ENCODE measurements at places on chromosomes 4 and X.

GRCh38 chr4:94491322-94491721 is 39.6 kb downstream of the PDLIM5 start:
- no peak for DNase-seq

DNA sequence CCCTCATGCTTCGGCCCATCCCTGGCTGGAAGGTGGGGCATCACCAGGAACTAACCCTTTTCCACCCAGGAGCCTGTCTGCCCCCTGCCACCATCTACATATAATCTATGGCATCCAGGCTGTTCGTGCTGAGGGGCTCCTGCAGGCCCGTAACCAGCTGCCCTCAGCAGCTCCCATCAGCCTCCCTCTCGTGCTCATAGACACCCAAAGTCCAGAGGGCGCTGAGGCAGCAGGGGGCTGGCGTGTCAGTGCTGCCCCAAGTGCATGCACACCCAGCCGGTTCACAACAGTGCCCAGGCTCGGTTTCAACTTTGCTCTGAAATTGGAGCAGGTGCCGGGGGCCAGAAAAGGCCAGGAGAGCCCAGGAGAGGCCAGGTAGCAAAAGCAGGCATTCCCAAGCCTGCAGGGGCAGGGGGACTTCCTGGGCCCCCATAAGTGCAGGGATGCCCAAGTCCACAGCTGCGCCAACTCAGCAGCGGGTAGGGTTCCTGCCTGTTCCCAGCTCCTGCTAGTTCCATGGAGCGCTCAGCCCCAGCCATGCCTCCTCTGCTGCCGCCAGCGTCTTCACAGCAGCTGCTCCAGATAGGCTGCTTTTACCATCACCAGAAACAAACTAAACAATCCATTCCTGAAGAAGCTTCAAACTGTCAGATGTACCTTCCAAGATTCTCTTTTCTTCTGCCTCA is 558.2 kb upstream of the GNPDA2 start:
- DNase-seq = no peak

DNA sequence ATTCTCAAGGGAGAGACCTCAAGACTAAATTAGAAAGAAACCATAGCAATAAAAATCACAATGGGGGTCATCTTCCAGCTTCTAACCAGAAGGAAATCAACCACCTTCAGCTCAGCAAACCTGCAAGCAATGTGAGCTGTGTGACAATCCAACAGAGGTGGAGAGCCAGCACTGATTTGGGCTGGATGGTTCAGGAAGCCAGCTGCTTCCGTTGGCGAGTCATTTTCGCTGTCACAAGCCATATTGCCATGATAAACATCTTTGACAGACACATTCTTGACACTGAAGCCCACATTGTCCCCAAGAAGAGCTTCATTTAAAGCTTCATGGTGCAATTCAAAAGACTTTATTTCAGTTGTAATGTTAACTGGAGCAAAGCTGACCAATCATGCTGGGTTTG is 22.7 kb downstream of the F8A1 start:
- DNase-seq = peak; percentile 11

DNA sequence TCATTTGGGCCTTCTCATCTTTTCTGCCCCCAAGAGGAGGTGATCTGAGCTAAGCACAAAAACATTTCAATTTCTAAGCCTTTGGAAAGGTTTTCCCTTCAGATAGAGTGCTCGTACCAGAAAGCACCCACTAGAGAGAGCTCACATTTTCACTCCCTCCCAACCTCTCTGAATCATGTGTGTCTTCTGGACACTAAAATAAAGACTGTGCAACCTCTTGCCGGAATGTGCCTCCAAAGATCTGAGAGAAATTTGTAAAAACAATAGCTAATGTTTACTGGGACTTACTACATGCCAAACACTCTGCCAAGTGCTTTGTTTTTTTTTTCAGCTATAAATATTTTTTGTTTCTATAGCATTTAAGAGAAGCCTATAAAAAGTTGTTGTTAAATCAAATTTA is 120.6 kb upstream of the LNX1 start:
- DNase-seq = no peak

DNA sequence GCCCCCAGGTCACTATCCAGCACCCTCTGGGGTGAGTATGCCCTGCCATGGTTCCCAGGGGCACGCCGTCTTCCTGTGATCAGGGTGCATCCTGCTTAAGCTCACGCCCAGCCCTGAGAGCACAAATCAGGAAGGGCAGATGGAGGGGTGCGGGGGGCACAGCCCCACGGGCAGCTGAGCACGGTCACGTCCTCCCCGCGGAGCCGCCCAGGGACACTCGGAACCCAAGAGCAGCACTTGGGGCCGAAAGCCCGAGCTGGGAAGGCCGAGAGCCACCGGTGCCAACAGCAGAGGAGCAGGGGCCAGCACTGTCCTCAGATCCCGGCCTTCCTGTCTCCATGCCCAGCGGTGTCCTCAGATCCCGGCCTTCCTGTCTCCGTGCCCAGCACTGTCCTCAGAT is 21.5 kb downstream of the NELFA start:
- no peak for DNase-seq

DNA sequence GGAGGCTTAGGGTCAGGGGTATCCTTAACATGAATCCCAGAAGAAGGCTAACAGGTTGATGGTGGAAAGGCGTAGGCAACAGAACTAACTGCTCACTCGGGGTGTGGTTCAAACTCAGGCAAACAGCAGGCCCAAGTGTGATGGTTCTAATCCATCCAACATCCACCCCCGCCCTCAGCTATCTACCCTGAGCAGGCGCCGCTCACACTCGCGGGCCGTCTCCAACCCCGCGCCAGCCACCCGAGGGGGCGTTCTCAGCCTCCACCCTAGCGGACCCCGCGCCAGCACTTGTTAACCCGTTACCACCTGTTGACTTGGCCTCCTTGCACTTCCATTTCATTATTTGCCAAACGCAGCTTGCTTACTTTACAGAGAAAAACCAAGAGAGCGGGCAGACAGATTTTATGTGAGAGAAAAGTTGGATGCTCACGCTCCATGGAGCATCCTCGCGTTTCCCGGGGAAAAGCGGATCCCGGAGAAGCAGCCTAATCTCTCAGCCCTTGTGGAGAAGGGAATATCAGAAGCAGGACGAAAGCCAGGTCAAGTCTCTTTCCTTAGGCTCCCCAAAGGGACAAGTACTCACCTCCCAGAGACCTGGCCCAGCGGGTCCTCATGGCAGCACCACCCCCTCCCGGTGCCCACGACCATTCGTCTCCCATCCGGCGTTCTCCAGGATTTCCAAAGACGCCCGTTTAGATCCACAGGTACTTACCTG is 773 bp downstream of the SNCA start:
- no peak for DNase-seq

GRCh38 chrX:119417842-119418241 is 18.7 kb downstream of the SLC25A43 start:
- no peak for DNase-seq

GRCh38 chrX:151996347-151996746 is 21.9 kb upstream of the GABRE start:
- DNase-seq = no peak

DNA sequence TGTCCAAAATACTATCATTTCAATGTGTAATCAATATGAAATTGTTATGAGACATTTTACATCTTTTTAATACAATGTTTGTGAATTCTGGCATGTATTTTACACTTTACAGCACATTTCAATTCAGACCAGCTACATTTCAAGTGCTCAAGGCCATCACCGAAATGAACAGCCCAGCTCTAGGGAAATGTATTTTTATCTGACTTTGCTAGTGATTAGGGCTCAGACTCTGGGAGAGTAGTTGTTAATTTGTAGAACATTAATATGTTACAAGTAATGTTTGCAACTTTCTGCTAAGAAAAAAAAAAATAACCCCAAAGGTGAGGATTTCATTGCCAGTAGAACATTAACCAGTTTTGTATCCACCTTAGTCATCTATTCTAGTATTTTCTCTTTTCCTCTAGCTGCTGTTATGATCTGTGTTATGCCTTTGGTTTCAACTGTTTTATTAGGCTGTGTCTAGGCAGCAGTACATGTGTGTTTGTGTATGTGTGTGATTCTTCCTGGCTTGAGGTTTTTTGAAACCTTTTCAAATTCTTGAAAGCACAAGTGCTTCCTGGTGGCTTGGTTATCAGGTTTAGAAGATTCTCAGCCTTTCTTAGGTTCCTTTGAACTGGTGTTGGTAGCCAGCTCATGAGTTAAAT is 125.9 kb downstream of the NSUN7 start:
- no peak for DNase-seq

- no peak for DNase-seq
Observed at GRCh38 chrX:71941776-71942175, 31.1 kb downstream of the NHSL2 start.

DNA sequence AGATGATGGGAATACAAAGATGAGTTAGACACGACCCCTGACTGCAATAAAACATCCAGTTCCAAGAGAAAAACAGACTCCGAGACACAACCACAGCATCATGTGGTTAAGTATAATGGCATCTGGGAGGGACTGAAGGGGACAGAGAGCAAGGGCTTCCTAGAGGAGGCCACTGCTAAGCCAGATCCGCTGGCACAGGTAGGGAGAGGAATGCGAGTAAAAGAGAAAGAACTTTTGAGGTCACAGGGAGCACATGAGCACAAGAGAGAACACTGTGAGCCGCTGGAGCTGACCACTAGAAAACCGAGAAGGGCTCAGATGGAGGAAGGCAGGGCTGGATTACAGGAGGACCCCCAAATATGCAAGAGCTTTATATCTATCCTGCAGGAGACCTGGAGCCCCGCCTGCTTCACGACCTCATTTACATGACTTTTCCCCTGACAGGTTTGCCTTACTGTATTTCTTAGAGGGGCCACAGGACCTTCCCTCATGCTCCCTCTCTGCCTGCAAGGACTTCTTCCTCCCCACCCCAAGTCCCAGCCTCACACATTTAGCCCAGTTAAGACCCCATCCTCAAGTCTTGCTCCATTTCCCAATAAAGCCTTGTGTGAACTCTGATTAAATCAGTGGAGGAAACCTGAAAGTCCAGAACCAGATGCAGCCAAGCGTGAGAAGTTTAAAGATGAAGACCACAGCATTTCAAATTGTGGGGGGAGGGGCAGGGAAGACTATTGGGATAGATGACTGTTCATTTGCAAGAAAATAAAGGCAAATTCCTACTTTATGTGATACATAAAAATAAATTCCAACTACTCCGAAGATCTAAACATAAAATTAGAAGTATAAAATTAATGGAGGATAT is 29.6 kb downstream of the MFAP3L start:
- no peak for DNase-seq

DNA sequence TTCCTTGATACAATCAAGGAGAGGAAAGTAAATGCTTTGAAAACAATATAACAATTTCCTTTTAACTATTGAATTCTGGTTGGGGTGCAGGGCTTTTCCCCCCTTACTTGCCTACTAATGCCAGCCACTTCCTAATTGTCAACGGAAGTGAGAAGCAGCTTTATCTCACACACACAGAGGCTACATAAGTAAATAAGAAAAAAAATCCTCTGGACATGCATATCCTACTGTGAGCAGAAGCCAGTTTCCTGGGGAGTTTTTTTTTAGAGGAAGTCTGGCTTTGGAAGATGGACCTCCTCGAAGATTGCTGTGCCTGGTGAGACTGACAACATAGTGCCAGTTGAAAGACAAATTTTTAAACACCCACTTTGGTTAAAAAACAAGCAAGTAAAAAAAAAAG is 180.6 kb downstream of the OPHN1 start:
- peak; percentile 26 for DNase-seq

DNA sequence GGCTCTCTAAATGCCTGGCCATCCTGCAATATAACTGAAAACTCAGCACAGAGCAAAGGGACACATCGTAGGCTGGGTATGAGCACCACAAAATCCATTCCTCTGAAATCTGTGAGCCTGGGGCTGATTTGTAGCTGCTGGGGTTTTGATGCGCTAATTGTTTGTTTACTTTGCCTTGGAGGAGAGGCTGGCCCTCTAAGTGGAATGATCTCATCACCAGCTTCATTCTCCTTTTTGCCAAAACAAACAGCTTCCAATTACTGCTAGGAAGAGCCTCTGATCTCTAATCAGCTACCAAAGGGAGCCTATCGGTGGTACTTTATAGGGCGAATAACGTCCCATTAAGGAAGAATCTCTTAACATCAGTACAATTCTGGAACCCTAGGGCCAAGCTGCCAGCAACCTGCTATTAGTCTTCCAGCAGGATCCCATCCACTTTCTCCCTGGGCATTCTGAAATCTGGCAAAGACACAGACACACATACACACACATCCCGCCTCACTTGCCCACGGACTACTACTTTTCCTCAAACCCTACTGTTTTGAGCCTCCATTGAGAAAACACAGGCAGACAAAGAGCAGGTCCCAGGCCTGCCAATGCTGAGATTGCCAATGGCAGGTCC is 5.8 kb downstream of the ANOS1 start:
- DNase-seq = no peak

DNA sequence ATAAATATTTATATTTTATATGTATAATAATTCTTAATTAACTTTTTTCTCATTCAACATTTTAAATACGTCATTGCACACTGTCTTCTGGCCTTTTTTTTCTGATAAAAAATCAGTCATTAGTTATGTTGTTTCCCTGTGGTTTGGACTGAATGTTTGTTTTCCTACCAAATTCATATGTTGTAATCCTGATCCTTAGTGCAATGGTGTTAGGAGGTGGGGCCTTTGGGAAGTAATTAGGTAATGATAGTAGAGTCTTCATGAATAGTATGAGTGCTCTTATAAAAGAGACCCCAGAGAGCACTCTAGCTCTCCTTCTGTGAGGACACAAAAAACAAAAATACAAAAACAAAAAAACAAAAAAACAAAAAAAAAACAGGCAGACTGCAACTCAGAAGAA is 117.2 kb downstream of the GASK1B start:
- DNase-seq = no peak

All from kidney capillary endothelial cell (primary cell).